ENCODE measurements at places on chromosomes 12 and 14.

DNA sequence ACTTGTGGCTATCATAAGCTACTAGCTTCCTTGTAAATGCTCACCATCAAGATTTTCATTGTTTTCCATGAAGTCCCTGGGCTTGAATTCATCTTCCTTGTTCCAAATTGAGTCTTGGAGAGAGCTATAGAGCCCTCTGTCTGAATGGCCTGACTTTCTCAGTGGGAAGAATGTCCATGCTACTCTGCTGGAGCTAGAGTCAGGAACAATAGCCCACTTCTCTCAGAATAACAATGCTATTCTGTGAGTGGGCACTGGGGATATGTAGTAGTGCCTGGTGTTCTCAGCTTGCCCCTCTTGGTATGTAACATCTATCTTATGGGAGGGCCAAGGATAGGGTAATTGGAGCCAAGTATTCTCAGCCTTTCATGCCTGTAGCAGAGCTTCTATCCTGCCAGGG, 127.6 kb upstream of the TRHDE start:
- no peak for DNase-seq

DNA sequence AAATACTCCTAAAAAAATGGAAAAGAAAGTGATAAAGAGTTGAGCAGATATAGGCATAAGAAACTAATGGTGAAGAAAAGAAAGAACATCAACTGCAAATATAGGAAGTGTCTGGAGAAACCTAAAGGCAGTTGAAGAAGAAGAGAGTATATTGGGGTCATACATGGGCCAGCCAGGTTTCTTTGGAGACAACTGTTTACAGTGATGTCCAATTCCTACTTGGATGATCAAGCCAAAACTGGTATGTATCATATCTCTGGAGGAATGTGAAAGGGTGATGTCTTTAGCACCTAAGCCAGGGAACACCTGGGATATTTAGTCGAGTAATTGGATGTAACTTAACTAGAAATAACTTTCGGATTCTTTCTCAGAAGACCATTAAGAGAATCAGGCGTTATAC, 129.3 kb upstream of the FLRT2 start:
- no peak for DNase-seq

DNA sequence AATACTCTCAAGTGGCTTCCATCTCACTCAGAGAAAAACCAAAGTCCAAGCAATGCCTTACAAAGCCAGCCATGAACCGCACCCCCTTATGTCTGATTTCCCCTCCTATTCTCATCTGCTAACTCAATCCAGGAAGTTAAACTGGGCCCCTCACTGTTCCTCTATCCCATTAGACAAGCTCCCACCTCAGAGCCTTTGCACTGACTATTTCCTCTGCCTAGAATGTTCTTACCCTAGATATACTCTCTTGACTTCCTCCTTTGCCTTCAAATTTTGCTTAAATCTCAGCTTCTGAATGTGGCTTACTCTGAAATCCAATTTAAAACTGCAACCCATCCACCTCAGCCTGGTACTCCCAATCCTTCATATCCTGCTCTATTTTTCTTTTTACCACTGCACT, 257.0 kb upstream of the USP15 start:
- no peak for DNase-seq

- no peak for DNase-seq
Measured at GRCh38 chr12:15323480-15323879, 1.2 kb downstream of the PTPRO start.

DNA sequence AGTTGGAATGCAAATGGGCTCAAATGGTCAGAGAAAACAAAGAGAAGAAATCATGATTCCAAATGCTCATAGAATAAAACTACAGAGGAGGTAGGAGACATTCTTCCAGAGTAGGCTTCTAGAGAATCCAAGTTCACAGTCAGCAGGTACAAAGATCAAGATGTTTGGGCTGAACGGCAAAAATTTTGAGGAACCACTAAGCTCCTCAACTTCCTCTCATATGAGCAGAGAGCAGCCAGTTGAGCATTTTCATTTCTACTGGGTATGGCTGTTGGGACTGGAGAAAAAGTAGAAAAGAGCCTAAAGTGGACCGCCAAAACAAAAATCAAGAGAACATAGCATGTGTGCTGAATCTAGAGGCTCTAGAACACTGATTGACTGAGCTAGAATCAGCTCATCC, 73.8 kb upstream of the ARID2 start:
- DNase-seq, result no peak

DNA sequence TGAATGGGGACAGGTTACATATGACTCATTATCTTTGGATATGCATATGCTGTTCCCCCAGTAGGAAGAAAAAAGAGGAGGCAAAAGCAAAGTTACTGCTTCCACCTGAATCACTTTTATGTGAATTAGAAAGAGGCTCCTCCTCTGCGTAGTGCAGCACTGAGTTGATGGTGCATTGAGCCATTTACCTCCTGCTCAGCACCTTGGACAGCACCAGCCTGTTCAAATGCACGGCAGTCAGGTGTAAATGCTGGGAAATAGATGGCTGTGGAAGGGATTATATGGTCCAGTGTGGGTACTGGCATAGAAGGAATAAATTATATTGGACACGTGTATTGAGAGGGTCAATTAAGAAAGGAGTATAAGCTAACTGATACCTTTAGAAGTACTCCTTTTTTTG, 541.9 kb upstream of the SEL1L start:
- peak; percentile 40 for DNase-seq

DNA sequence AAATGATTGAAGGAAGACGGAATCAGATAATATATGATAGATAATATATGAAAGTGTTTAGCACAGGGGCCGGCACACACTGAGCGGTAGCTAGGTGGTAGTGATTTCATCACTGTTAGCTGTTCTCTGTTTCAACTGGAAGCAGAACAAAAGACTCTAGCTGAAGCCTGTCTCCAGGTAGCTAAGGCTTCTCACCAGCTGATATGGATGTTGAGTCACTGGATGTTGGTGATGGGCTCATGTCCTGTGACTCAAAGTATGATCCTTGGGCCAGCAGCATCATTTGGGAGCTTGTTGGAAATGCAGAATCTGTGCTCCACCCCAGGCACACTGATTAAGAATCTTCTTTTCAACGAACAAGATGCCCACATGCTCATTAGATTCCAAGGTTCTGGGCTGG, 21.7 kb upstream of the KCNA5 start:
- no peak for DNase-seq

GRCh38 chr12:132185705-132186104, 41.4 kb downstream of the NOC4L start:
- peak; percentile 62 for DNase-seq

DNA sequence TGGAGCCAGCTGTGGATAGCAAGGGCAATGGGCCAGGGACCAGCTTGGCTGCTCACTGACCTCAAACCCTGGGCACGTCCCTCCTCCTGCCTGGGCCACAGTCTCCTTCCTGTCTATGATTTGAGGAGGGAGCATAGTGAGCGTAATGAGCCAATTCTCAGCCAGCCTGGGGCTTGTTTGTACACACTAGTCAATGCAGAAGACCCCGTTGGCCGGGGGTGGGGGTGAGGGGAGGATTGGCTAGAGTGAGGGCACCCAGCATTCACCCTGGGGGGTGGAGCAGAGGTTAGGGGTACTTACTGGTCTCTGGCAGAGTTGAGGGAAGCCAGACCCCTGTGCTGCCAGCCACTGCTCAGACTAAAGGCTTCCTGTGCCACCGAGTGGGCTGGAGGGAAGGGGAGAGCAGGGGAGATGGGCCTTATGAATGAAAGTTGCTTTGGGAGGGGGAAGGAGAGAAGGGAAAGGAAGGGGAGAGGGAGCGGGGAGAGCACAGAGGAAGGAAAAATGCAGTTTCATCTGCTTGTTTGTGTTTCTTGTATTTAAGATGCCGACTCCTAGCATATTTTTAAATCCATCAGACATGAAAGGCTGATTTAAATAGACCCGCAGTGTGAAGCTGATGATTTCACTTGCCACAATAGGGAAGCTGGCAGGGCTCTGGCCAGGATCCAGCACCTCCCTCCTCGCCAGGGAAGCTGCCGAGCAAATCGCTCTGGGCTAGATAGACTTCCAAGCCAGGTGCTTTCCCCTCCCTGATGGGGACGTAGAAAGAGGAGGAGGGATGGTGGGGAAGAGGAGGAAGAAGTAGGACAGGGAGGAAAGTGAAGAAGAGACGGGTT, 114.0 kb downstream of the PRMT8 start:
- no peak for DNase-seq

DNA sequence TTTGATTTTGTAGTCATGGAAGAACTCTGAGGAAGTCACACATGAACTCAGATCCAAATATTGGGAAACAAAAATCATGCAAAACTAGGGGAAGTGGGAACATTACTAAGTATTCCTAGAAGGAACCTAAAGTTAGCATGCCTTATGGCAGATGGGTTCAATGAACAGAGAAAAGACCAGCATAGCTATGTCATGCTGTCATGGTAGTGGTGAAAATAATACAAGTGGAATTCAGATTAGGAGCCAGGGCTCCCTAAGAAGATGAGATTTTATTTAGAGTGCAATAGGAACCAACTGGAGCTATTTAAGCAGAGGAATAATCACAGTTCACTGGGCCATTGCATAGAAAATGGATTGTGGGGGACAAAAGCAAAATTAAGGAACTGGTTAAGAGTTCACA, 134.0 kb downstream of the DIO2 start:
- no peak for DNase-seq

- DNase-seq, result no peak
Measured at GRCh38 chr12:124823272-124823970, 40.2 kb downstream of the SCARB1 start.

- no peak for DNase-seq
Measured at GRCh38 chr14:51304438-51304837, 64.4 kb downstream of the TMX1 start.

- DNase-seq, result peak; percentile 48
Measured at GRCh38 chr12:3988519-3989217, 115.5 kb upstream of the PARP11 start.

DNA sequence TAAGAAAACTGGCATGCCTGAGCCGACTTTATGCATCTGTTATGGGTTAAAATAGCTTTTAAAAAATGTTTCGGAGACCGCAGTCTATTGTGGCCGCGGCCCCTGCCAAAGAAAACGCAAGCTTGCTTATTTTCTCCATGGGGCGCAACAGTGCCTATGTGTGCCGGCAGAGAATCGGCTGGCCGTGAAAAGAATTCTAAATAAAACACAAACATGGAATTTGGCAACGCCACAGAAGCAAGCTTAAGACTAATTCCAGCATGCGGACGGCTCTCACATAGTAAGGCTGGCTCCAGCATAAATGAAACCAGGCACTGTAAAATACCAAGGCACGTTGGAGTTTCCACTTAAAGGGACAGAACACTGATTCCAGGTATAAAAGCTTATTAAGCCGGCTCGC, 56.7 kb downstream of the BCL11B start:
- DNase-seq, result no peak

DNA sequence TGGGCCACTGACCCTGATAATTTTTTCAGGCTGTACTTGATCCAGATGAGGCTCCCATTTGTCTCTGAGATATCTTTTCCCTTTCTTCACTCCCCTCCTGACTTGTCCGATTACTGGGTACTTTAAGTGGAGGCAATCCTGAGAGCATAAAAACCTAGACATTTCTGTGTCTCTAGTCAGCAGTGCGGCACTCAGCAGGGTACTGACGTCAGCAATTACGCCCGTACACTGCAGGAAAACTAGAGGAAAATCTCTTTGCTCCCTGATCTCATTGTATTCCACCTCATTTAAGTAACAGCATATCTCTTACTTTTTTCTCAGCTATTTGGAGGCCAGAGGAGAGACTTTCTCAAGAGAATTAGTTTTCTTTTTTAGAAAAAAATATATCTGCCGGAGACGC, 315.5 kb upstream of the OR4E1 start:
- DNase-seq, result no peak

- no peak for DNase-seq
Measured at GRCh38 chr14:69620981-69621380, 9.6 kb downstream of the SUSD6 start.

DNA sequence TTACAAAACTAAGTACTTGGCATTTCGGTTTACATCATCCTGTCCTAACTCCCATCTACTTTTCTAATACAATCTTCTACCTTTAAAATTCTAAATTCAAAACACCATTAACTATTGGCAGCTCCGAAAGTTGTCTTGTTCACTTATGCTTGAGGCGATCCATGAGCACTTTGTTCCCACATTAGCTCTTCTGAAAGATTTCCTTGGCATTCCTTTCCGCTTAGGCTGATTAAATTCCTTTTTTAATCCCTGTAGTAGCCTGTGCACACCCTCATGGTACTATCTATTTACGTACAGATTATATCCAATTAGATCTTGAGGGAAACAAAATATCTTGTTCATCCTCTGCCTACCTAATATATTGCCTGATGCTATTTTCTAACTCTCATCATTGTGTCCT, 480.7 kb downstream of the PRKD1 start:
- DNase-seq, result no peak

Measured in activated CD8-positive, alpha-beta T cell treated with anti-CD3 and anti-CD28 coated beads, Interleukin-2, amount 10 ng/mL, durations not matched to agents 7 days and 5 days (primary cell).